ENCODE measurements at places on chromosomes 6 and 20. TPM values are rescaled to one million over a fixed set of nuclear protein-coding genes. Genes with fewer than 3 reads are reported as not detected.

The BTN1A1 gene
- not detected for total RNA-seq

DNA sequence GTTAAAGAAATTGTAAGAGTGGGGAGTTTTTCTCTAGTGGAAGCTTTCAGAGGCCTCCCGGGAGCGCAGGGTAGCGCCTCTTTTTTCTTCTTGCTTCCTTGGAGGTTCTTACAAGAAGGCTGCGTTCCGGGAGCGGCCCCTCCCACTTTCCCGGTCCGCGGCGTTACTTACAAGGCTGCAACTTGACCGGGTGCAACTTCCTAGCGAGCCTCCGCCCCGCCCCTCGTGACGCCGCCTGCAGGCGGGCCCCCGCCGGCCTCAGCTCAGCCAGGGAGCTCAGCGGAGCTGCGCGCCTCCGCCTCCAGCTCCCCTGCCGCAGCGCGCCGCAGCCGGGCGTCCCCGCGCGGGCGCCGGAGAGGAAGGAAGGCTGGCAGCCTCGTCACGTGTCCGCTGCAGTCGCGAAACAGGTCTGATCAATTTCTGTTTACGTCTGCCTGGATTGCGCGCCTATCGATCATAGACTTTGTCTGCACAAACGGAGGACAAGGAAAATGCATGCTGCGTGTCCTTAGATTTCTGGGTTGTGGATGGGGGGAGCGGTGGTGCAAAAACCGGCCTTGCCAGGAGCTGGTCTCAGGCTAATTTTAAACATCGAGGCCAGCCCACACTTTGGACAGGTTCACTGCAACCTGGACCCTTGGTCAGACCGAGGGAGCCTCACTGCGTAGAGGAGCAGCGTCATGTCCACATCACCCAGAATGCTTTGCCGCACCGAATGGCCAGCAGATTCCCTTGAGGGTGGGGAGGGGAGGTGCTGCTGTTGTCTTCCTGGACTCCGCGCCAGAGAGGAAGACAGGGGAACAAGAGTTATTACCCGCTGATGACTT is at the start of the genes FAM217B and PPP1R3D:
FAM217B (plus strand) TSS at position 261 of the 827 bp plus-strand sequence. CDS start 3,555 bp downstream, outside the sequence.
PPP1R3D (minus strand) TSS at position 177 of the 827 bp plus-strand sequence. CDS start 374 bp downstream, outside the sequence.
- peak; percentile 99 for DNase-seq

DNA sequence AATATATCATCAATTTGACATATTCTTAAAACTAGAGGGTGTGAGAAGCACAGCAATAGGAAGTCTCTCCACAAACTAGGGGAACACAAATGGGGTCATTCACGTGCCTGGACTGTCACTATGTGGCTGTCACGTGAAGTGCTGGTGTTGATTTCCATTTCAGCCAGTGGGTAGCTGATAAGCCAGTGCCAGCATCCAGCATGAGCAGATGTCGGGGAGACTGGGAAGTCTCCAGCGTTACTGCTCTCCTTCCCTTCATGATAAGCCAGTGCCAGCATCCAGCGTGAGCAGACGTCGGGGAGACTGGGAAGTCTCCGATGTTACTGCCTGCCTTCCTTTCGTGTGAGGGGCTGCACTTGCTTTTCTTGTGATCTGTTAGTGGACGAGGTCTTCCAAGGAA is 5.6 kb upstream of the SLC17A9 start:
- DNase-seq = no peak

DNA sequence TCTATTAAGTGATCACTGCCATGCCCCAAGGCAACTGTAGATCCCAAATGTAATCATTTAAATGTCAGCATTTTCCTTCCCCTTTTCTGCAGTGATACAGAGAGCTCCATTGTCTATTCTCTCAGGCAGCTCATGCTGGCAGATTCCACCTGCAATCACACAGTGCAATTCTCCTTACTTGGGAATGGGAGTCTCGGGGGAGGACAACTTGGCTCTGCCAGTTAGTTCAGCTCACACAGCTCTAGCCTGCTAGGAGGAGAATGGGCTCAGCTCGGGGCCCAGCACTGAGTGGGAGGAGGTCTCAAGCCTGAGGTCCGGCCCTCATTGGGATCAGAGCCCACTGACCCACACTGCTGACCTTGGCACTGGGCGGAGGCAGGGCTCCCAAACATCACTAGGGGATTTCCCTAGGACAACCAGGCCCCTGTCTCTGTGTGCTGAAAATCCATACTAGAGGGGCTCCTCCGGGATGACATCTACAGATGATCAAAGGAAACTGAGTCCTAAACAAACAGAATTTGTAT is 109.2 kb upstream of the ASF1A start:
- DNase-seq = peak; percentile 76

DNA sequence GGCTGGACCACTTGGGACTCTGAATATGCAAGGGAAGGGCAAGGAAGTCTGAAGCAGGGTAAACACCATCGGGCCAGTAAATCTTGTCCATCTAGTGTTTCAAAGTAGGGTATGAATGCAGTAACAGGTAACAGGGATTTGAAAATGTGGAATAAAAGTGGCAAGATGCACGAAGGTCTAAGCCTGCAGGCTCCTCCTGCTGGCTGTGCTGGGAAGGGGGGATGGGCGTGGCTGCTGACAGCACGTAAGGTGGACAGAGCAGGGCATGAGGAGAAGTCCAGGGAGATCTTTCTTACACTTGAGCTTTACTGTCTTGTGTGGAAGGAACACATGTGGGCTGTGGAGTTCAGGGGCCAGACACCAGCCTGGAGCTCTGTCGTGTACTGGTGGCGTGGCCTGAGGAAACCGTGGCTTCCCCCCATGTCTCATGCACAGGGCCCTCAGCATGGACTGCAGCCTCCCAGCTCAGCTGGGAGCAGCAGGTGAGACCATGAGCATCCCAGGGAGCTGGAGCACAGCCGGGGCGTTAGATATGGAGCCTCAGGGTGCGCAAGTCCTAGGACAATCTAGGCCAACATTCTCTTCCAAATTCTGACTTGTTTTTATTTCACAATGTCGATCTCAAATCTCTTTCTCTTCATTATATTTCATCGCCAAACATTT is 84.5 kb downstream of the SLC22A23 start:
- no peak for DNase-seq

GRCh38 chr6:111087106-111087835 is at the start of gene SLC16A10:
Gene SLC16A10, plus strand, starts transcription at chr6:111087503. Its CDS starts 250 bp downstream, at chr6:111087753.
- peak; percentile 68 for DNase-seq

The UST gene
- 33.1 TPM for total RNA-seq

GRCh38 chr6:119132261-119132981 is 54.0 kb upstream of the FAM184A start:
- no peak for DNase-seq

DNA sequence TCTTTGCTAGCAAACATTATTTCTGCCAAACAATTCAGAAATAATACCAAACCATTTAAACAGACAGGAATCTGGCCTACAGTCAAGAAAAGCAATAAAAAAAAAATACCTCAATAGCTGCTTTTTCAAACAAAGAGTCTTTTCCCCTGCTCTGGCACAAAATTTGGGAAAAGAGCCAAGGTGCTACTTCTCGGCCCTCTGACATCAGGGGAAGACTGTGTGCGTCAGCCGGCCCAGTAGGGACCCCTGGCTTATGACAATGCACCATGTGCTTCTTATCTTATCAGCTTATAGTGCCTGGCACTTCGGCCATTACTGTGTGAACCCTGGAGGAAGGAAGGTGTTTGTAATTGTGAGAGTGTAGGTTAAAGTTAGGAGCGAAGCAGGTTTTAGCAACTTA is 89.4 kb downstream of the PDE10A start:
- DNase-seq = no peak

DNA sequence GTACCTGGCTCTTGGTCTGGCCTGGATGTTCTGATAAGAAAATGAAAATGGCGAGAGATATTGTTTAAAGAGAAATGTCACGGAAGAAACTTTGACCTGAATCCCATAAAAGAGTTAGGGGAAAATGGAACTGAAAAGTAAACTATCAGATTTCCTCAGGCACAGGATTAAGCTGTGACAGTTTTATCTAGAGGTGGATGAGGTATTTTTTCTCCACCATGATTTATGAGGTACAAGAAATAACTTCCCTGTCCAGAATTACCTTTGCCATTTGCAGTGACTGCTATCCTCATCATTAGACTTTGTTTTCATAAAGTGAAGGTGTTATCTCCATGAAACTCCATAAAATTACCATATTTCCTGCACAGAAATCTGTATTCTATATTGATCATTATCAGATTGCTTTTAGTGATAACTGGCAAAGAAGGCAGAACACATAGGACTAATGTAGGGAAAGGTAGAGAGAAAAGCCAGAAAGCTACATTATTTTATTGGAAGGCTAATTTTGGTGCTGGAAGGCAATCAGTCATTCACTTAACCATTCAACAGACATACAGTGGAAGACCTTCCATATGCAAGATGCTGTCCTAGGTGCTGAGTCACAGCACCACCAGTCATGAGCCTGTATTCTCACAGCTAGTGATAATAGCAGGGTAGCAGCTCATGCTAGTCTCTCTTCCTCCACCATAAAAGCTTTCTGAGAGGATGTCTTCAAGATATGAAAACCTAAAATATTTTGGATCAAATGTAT is 427.3 kb upstream of the CITED2 start:
- DNase-seq = no peak

DNA sequence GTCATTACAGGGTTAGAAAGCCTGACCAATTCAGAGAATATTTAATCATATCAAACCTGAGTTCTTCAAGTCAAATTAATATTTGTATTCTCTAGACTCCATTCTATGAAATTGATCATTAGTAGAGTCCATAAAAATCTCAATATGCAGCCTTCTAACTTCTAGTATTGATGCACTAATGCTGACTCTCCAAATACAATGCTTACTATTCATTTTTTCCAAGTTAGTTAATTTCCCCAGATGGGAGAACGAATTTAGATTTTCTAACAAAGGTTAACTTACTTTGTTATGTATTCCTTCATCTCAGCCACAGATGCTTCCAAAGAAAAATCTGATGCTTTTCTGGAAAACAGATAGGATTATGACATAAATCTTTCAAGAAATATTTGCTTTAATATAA is 12.4 kb upstream of the NDRG3 start:
- DNase-seq = no peak

GRCh38 chr6:14149053-14149738 is 31.6 kb downstream of the CD83 start:
- no peak for DNase-seq

GRCh38 chr6:157157258-157157657 is 166.1 kb downstream of the TMEM242 start:
- DNase-seq = no peak

DNA sequence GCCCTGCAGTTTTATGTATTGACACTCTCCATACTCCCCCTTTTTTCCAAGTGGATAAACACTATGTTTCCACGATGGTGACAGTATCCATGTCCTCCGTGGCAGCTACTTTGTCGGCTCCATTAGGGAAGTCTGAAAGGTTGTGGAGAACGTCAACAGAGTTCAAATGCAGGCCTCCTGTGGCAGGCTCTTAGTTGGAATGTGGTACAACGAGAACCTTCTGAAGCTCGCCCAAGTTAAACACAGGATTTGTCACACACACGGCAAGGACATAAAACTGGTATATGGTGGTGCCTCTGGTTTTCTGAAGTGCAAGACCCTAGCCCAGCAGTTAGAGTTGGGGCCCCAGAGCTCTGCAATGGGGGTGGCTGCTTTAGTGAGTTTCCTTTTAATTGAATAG is 187.0 kb upstream of the TAB2 start:
- DNase-seq = no peak

The POPDC3 gene
- 9.9 TPM for total RNA-seq

The ELOVL2 gene
- 2.9 TPM for total RNA-seq

GRCh38 chr20:16615199-16615598 is 42.0 kb upstream of the KIF16B start:
- no peak for DNase-seq

The SSR1 gene
- total RNA-seq = 118 TPM

The SASH1 gene
- 118 TPM for total RNA-seq

GRCh38 chr6:54621285-54621684 is 225.3 kb upstream of the FAM83B start:
- no peak for DNase-seq

DNA sequence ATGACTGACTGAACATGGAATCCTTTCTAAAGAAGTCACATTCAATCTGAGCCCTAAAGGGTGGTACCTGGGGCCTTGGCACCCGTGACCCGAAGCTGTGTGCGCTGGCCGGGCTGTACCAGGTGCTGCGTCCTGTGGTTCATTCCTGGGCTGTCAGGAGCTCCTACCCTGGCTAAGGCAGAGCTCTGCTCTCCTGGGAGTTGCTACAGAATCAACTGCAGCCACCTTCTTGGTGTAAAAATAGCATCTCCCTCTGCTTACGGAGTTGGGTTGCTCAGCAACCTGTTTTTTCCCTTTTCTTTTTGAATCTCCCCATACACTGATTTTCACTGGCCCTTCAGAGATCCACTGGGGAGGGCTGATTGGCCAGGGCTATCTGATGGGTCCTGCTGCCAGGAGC is 236.6 kb upstream of the PDE10A start:
- no peak for DNase-seq

DNA sequence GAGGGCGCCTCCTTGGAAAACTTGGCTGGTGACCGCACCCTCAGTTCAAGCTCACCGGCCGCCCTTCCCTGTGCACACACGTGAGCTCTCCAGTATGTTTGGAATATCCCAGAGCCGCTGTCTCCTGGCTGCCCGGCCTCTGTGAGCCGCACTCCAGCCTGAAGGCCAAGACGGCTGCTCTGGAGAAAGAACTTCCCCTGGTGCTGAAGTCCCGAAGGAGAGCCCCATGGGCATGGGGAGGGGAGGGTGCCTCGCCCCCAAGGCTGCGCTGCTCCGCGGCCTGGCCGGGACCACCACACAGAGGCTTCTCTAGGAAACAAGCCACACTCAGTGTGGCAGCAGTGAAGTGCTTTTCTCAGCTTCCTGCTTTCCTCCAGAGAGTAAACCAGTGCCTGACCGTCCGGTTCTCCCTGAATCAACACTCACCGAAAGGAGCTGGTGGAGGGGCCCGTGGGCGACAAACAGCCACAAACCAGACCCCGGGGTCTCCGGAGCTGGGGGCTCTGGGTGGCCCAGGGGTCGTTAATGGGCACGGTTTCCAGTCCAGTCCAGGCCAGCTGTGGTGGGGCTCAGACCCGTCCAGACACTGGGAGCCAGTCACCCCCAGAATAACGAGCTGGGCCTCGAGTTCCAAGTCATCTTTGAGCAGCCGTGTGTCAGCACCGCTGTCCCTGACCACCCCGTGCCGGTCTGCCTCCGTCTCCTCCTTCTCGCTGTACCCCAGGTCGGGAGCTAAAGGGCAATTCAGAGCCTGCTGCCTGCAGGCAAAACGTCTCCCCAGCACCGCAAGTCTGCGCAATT is 87.4 kb upstream of the BHLHE23 start:
- DNase-seq = no peak

DNA sequence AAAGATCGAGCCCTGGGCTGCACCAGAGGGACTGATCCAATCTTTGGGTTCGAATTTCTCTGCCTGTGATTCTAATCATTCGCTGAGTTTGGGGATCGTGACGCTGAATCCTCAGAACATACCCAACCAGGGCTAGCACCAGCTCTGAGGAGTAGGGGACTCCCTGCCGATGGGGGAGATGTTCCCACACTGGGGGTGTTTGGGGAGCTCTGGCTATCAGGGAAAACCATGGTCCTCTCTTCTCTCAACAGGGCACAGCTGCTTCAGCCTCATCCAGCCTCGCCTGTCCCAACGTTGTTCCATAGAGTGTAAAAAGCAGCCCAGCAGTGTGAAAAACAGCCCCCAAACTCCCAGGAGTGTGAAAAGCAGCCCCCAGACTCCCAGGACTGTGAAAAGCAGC is 136.6 kb downstream of the ANKRD60 start:
- DNase-seq = peak; percentile 41

Data from sciatic nerve (tissue), 2 donors.